ENCODE measurements at places on chromosomes 5 and 9.

DNA sequence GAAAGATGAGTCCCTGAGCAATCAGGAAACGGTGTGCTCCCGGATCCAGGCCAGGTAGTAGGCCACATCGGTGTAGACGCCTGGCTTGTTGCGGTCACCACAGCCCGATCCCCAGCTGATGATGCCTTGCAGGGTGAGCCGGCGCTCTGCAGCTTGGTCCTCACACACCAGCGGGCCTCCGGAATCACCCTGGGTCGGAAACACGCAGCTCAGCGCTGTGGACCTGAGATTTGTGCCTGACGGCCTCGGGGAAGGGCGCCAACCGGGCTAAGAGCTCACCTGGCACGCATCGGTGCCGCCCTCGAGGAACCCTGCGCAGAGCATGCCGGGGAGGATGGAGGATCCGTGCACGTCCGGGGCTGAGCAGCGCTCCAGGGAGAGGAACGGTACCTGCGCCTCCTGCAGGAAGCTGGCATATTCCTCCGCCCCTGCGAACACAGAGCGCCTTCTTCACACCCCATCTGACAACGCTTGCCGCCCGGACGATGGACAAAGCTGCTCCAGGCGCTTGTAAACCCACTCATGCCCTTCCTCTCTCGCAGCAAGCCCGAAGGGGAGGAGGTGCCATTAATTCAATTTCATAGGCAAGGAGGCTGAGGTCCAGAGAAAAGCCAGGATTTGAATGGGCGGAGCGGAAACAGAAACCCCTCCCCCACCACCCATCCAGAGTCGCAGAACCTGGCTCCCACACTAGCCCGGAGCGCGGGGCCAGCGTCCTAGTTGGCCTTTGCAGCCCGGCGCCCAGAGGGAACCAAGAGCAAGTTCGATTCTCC is 2.0 kb upstream of the PFN3 start:
- no peak for DNase-seq

- no peak for DNase-seq
Observed at GRCh38 chr5:32360906-32361305, 48.2 kb upstream of the MTMR12 start.

- no peak for DNase-seq
Observed at GRCh38 chr5:36870399-36871040, 6.0 kb upstream of the NIPBL start.

DNA sequence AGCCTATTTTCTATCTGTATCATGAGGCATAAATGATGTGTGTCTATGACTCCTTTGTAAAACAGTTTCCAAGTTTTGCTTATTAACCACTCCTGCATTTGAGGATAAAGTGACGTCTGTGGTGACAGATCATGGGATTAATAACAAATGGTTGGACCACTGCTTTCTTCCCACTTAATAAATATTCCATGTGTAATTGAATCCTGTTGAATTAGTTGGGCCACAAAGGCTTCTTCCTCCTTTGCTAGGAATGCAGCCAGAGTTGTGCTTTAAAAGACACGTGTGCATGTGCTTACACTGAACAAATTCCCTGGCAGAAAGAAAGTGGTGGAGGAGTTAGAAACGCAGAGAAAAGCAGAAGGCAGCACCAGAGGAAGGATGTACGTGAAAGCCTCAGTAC is 150.2 kb downstream of the ACTBL2 start:
- peak; percentile 60 for DNase-seq

DNA sequence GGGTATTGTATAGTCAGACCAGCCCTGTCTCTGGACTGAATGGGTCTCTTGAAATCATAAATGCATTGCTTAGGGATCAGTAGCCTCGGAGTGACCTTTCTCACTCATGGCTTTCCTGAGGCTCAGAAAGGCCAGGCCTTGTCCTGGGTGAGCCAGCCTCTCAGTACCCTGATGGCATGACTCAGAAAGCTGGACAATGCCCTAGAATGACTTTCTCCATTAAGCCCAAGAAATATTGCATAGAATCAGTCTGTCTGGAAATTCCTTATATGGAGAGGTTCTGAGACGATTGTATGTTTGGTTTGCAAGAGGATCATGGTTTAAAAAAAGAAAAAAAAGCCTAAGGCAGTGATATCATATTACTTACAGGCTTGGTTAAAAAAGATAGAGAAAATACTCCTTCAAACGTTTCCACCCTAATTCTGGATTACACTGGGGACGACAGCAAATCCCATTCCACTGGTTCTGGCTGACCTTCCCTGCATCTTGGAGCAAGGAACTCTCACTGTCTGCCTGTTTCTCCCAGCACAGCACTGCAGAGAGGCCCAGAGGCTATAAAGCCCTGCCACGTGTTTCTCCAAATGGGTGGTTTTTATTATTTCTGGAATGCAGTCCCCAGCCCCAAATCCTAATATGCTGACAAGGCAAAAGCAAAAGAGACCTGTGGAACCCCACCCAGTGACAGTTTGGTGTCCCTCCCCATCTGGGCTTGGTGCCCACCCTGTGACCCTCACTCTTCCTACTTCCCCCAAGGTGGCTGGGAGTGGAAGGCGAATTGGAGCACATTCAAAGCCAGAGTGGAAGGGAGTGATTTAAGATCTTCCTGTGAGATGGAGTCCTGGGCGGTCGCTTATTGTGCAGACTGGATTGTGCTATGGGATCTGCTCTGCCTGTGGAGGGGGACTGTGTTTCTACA is 34.4 kb downstream of the MAP1B start:
- peak; percentile 90 for DNase-seq

- no peak for DNase-seq
Observed at GRCh38 chr9:16866587-16866986, 3.9 kb downstream of the BNC2 start.

DNA sequence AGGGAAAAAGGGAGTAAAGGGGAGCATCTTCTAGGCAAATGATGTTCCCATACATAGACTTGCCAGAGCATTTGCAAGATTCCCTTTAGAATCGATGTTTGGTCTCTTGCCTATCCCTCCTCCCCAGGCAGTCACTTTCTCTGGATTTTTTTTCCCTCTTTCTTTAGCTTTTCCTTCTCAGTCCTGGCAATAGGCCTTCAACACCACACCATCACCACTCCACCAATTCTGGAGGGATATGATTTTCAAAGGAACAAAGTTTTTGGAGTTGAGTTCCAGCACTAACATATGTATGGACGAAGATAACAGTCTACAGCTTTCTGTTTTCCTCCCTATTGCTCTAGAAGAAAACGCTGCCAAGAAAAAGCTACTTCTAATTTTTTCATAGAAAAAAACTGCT is 377.4 kb downstream of the PDE4D start:
- DNase-seq = no peak

GRCh38 chr5:13108265-13108664 is 836.2 kb downstream of the DNAH5 start:
- no peak for DNase-seq

DNA sequence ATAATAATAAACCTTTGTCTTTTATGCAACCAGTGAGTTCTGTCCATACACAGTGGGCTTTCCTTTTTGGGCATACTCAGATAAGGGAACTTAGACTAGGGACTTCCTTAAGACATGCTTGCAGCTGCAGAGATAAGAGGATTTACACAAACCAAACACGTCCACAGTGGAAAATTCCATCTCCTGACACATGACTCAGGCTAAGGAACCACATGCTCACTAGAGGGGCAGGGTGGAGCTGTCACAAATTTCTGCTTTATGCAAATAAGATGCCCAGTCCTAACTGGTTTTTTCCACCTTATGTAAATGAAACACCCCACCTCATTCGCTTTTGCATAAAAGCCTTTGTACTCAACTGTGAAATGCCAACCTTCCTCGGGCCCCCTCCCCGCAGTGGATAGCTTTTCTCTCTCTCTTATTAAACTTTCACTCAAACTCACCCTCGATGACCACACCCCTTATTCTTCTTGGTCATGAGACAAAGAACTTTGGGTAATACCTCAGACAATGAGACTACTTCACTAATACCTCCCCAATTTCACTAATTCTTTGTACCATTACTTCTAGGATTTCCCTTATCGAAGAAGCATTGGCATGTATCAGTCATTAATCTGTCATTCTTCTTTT is 170.3 kb upstream of the FTMT start:
- DNase-seq = no peak

- no peak for DNase-seq
Observed at GRCh38 chr9:116715751-116716150, 28.6 kb downstream of the TRIM32 start.

- DNase-seq = no peak
Observed at GRCh38 chr9:129701549-129701948, 36.1 kb downstream of the PRRX2 start.

DNA sequence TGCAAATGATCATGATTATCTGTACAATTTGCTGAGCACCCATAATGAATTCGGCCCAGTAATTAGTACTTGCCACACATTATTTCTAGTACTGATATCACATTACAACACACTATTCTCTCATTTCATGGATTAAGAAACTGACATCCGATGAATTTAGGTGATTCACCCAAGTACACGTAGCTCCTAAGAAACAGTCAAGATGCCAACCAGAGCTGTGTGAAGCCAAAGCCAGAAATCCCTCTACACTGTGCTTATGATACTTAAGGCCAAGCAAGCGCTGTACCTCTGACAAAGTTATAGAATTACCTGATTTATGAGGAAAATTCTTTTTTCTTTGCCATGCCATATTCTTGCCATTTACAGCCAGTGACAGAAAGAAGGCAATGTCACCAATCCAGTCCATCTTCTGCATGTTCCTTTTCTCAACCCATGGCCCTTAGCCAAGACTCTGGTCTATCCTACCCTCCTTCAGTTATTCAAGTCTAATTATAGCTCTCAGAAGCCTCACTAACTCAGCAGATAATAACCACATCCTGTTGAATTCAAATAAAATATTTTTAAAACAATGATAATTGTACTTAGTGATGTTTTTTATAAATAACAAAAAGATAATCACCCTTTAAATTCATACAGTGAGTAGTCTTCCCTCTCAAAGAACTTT is 74.3 kb upstream of the PTGER4 start:
- no peak for DNase-seq

DNA sequence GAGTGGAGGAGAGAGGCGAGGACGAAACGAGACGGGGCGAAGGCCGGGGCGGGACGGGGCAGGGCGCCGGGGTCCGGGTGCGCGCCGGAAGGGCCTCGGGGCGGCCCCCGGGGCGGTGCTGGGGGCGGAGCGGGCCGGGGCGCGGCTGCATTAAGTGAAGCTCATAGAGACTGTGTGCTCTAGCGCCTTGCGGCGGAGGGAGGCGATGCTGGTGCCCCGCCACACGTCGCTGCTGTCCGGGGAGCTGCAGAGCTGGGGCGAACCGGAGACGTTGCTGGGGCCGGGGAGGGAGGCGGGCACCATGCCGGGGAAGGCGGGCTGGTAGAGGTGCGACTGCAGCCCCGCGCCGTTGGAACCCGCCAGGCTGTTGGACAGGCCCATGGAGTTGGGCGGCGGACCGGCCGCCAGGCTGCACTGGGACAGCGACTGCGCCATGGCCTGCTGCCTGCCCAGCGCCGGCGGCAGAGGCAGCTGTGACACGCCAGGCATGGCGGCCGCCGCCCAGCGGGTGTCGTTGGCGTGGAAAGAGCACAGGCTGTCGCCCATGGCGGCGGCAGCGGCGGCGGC is 8.3 kb downstream of the OTP start:
- no peak for DNase-seq

- DNase-seq = no peak
Observed at GRCh38 chr5:169013846-169014245, 287.1 kb downstream of the SLIT3 start.

DNA sequence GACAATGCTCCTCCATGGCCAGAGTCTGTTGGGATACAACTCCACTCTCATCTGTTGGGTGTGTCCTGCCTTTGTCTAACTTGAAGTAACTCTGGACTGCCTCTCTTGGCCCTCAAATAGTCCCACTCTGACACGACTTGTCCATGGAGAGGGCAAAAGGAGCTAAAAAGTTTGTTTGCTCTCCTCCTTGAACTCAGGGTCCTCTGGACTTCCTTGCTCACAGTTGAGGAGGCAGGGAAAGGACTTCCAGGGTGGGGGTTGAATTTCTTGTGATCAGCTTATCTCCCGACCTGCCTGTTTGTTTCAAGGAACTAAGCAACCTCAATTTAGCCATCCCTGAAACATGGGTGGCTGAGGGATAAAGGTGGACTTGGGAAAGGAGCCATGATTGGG is 11.7 kb downstream of the DNAJB5 start:
- no peak for DNase-seq

DNA sequence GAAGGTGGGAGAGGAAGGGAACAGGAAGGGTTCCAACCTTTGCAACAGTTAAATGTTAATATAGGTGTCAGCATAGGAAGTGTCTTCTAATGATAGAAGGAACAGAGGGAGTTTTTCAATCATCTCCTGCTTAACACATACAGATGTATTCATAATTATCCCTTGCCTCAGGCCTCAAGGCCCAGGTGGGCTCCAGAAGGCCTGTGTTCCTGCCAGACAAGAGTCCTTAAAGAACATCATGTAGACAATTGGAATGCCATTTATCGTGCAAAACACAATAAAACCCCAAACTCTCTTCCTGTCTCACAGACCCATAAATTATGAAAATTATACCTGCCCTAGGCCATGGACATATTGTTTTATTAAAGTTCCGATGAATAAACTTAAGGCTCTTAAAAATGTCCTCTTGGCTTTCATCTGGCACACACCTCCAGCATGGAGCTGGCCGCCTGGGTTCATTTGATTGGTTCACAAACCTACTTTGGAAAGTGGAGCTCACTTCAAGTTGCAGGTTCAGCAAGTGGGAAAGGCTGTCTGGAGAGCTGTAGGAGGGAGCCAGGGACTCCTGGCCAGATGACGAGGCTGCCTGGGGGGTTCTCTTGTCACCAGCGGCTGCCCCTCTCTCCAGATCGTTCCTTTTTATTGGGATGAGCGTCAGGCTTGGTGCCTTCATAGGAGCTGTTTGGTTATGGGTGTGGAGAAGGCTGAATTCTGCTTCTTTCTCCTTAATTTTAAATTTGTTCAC is 17.5 kb downstream of the SPRY4 start:
- no peak for DNase-seq

DNA sequence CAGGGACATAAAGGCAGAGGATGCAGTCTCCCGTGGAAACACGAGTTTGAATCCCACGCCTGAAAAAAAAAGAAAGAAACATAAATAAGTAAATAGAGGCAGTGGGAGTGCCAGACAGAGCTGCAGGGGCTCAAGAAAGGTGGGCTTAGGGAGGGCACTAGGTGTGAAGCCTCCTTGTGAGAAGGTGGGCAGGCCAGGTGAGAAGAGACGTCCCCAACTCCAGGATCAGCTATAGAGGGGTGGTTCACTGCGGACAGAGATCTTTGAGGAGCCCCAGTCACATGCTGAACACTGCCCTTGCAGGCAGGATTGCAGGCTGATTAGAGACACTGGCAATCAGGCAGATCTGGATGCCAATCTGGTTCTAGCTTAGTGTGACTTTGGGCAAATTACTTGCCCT is 172.1 kb downstream of the RGS3 start:
- DNase-seq = no peak

DNA sequence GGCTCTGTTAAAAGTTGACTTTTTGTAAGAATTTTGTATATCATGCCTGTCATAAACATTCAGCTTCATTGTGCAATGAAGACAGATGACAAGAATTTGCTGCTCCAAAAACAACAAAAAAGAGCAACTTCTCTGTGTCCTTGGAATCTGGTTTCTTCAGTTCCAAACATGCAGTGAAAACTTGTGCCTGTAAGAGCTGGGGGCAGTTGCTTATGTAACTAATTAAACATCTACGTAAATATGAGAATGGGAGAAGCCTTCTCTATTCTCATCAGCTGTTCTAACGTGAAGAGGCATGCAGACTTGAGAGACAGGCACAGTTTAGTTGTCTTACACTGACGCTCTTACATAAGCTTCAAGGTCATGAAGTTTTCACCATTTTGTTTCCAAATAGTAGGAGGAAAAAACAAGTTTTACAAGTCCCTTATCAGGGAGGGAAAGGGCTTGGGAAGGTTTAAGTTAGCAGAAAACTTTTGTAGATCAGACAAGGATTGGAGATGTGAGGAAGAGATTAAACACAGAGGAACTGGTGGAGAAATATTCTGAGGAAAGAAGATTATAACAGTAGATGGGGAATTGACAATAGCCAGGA is 170.4 kb downstream of the RFK start:
- peak; percentile 57 for DNase-seq

All from AG04450 (cell line).